ENCODE measurements at places on chromosomes 2 and 18.

DNA sequence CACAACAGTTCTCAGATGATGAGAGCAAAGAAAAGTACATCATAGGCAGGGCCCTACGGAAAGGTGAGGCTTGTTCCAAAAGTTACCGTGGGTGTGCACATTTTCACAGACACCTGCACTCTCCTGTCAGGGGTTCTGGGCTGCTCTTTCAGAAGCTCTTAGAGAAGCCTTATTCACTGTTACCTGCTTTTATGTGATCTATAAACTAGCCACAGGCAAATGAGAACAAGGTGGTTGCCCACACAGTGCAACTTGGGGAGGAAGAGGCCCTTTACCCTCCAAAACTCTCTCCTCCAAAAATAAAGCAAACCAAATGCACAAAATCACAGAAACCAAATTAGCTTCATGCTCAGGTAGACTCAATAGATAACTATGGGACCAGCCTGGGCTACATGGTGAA is 11.1 kb upstream of the CUL3 start:
- DNase-seq: no peak

DNA sequence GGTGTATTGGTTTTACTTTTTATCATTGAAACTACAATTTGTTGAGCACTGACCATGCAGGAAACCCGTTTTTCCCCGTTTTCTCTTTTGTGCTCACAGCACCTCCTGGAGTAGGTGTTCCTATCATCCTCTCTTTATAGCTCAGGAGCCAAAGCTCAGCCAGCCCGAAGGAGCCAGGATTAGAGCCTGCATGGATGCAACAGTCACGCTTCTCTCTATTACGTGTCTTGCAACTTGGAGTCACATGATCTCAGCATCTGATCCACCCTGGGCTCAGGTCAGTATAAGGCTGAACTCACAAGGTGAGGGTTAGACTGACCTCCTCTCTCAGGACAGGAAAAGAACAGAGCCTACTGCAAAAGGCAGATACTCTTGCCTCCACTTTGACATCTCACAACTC is 150.5 kb downstream of the MBP start:
- DNase-seq: no peak

GRCh38 chr2:23488584-23488983 is 103.6 kb downstream of the KLHL29 start:
- DNase-seq: no peak

DNA sequence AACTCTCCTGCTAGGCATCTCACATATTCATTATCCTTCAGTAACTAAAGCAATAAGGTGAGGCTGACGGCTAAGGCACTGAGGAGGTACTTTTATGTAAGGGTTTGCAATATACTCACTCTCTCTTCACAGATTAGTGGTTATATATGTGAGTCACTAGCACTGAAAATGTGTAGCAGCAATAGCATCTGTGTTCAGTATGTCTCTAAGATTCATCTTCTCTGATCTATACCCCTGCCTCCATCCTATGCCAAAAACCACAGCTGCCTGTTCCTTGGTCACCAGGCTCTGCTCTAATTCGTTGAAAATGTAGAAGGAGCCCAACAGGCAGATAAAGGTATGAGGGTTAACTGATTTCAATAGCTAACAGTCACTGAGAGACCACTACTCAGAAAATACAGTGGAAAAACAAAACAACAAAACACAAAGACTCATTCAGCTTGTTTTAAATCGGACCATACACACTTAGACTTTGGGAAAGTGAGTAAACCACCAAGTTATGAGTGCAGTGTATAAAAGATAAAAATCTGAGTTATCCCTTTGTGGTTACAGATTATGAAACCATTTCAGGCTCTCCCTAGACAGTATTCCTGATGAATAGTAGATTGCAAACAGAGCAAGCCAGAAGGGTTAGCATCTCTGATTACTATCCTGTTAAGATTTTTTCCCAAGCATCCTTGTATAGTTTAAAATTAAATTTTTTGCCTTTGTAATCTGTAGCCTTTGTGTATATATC is 75.3 kb upstream of the CYP26B1 start:
- DNase-seq: no peak

DNA sequence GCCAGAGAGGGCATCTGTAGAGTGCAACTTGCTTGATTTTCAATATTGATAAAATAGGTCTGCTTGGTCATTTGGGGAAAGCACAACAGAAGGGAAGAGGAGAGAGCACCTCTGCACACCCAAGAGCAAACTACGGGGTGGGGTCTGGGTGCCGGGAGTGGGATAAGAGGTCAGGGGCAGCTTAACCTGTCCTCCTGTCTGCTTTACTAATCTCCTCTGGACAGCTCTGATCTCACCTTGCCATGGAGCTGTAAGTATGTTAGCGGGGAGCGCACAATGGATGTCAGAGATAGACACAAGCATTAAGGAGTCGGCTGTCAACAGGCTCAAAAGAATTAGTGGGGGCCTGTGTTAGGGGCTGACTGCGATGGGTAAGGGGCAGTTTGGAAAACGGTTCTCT is 328.7 kb downstream of the CYRIA start:
- no peak for DNase-seq

GRCh38 chr2:171342067-171342413 is 91.8 kb downstream of the METTL8 start:
- no peak for DNase-seq

- DNase-seq: peak; percentile 76
Observed at GRCh38 chr2:216692636-216693413, 2.5 kb downstream of the IGFBP5 start.

DNA sequence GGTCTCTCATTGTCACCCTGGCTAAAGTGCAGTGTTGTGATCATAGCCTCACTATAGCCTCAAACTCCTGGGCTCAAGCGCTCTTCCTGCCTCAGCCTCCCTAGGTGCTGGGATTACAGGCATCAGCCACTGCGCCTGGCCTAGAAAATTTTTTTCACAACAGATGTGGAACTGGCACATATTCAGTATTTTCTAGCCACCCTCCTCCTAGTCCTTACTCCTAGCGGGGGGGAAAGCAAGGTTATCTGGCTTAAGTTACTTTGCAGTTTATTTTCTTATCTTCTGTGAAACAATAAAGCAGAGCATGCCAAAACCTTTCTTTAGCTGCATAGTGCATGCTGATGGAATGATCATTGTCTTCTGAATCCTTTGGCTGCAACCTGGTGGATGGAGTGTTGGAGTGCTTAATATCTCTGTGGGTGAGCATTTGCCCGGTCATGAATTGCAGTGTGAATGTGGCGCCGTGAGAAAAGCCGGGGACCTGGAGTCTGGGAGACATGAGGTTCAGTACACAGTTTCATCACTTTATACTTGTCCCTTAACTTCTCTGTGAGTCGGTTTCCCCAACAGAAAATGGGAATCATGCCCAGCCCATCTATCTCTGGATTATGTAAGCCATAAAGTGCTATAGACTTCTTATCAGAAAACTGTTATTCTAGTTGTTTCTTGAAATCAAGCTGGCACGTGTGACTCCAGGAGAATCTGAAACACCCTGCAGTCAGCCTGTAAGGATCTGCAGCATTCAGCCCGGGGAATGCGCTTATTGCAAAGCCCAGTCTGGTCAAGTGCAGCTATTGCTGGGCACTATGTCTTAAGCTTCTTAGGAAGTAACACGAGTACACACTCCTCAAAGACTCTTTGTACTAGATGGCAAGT is 38.2 kb upstream of the MAP3K20 start:
- no peak for DNase-seq

- no peak for DNase-seq
Observed at GRCh38 chr18:59990121-59990823, 90.5 kb downstream of the PMAIP1 start.

DNA sequence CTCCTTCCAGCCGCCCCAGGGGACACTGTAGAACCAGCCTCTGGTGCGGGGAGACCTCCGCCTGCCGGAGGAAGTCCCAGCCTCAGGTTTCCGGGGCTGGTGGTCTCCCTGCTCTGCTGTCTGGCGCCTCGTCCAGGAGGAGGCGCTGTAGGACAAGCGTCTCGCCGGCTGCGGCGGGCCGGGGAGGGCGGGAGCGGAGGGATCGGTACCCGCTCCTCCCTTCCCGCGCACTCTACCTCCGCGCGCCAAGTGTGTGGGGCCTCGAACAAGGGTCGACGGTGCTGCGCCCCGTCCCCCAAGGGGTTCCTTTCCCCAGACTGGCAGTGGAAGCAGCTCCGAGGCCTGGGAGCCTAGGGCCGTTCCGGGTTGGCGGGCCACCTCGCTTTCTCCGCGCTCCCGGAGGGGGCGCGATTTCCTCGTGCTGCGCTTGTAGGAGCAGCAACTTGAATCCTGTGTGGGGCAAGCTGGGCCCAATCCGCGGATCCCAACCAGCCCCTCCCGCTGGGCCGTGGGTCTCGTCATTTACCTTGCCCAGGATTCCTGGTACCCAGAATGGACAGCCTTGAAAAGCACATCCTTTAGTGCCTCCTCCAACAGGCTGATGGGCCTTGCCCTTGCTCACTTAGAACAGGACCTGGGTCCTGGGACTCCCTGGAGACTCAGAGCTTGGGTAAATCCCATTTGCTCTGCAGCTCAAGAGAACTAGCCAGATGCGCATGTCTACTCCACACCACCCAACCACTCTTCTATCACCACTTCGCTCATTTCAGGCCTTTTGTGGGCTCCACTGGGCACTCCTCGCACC is 10.6 kb upstream of the HOXD4 start:
- DNase-seq: peak; percentile 68
